SJSA1 (cell line): ENCODE measurements at places on chromosomes 12 and 14. TPM values are rescaled to one million over a fixed set of nuclear protein-coding genes. Genes with fewer than 3 reads are reported as not detected.

DNA sequence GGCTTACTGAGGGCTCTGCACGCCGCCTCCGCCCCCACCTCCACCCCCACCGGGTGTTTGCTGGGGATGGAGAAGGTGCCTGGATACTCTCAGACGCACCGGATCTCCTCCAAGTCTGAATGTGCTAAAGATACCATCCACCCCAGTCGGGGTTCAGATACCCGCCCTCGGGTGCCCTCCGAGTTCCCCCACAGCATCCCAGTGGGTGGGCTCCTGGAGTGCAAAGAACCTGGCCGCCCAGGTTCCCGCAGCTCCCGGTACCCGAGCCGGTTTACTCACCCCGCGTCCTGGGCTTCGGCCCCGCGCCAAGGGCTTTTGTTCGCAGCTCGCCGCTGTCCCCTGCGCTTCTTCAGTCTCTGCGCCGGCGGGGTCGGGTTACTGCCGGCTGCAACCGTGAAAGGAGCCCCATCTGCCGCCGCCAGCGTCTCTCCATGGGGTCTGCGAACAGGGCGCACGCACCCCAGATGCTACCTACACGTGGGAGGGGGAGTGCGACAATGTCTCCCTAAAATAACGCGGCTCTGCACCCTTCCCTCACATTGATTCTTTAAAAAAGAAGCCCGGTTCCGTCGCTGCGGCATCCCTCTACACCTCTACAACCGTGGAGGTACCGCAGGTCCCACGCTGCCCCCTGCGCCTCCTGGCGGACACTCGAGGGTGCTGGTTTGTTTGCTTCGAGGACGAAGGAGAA, at the start of gene CCDC177:
TSS of gene CCDC177 (minus strand) at position 609 of the 691 bp plus-strand sequence. CDS start 1,249 bp downstream, outside the sequence.
- DNase-seq, result peak; percentile 34

The VAMP1 gene
- 2.4 and 6.4 TPM in 2 replicates for total RNA-seq

GRCh38 chr14:77084985-77085384, 13.1 kb upstream of the CIPC start:
- no peak for DNase-seq

The ZNF26 gene
- total RNA-seq, result 5.8 and 10.4 TPM in 2 replicates

DNA sequence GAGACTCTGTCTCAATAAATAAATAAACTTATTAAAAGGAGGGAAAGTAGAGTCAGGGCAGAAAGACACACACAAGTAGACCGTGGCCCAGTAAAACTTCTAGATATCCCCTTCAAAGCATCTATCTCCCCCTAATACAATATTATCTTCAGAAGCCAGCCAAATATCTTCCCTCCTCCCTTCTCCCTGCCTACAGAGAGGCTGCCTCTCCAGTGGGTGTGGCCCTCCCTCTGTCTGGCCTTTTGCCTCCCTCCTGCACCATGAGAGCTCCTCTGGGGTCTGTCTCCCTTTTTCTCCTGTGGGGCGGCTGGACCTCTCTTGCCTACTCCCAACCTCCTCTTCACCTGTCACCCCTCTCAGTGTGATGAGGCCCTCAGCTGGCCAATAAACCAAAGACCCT, 139.2 kb downstream of the EGLN3 start:
- DNase-seq, result no peak
